ENCODE measurements at places on chromosomes 4 and X.
A peak's percentile ranks its signal among the peaks of the same experiment; 100 is the strongest.

DNA sequence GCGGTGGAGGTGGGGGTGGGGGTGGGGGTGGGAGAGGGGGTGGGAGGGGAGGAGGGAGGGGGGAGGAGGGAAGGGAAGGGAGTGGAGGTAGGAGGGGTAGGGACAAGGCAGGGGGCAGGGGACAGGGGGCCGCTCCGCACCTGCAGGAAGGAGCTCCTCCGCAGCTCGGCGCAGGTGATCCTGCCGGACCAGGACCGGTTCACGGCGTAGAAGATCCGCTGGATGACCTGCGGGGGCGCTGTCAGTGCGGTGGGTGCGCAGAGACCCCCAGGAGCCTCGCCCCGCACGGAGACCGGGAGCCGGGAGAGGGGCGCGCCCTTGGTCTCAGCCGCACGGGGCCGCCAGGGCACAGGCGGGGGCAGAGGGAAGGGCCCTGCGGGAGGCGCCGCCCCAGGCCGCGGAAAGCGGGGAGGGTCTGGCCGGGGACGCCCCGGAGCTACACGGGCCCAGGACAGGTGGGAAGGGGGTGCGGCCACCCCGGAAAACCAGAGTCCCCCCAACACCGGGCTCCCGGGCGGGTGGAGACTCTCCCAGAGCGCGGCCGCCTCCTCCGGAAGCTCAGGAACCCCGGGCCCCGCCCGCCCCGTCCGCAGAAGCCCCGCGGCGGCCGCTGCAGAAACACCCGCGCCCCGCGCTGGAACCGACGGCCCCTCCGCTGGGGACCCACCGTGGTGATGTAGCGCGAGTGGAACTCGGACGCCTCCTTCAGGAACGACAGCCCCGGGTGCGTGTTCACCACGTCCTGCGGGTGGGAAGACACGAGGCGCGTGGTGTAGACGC is 27.6 kb upstream of the GTPBP6 start:
- DNase-seq: peak; percentile 33

DNA sequence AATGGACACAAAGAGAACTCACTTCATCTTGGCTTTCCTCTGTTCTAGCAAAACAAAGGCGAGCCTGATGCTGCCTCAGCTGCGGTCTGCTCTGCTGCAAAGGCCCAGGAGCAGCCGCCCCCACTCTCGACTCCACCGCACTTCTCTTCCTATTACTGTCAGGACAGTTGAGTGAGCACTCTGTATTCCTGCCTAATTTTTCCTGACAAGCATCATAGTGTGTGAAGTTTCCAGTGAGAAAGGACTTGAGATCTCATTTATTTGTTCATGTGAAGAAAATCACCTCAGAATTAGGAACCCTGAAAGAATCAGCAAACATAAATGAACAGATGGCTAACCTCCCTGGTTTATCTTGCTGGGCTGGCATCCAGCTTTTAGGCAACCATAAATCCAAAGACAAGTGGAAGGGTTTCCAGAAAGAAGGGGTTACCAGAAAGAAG is 15.6 kb downstream of the SCARB2 start:
- DNase-seq: peak; percentile 69

DNA sequence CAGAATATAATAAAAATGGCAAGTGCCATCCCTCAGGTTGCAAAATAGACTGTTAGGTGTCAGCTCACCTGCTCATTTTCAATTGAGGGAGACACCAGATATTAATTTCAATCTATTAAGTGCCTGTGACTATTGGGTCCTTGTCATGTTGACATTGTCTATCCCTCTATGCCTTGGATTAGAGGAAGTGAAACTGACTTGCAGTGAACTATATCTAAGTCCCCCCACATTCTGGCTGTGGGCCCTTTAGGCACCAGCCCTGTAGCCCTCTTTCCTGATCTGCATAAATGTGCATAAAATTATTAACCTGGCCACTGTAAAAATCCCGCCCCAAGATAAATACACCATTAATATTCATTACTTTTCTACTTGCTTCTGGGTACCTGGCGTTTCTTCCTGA is 293.0 kb upstream of the CLNK start:
- no peak for DNase-seq

GRCh38 chrX:118231464-118231863 is 114.4 kb upstream of the WDR44 start:
- no peak for DNase-seq

DNA sequence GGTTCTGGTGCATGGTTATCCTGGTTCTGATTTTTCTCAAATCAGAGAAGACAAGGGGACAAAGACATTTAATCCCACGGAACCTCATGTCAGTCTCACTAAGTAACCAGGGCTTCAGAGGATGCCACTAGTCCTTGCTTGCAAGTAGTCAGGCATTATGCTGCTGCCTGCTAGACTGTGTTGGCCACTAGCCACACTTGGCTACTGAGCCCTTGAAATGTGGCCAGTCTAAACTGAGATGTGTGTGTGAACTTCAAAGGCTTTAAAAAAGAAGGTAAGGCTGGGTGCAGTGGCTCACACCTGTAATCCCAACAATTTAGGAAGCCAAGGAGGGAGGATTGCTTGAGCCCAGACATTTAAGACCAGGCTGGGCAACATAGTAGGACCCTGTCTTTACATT is 48.6 kb upstream of the IGFBP7 start:
- DNase-seq: no peak

GRCh38 chrX:123648028-123648810 is 84.6 kb downstream of the THOC2 start:
- no peak for DNase-seq
